Prostate gland (tissue), 2 donors: ENCODE measurements at places on chromosomes 3 and 15.
A peak's percentile ranks its signal among the peaks of the same experiment; 100 is the strongest.

GRCh38 chr3:195916291-195916690, 7.9 kb upstream of the TNK2 start:
- no peak for DNase-seq

DNA sequence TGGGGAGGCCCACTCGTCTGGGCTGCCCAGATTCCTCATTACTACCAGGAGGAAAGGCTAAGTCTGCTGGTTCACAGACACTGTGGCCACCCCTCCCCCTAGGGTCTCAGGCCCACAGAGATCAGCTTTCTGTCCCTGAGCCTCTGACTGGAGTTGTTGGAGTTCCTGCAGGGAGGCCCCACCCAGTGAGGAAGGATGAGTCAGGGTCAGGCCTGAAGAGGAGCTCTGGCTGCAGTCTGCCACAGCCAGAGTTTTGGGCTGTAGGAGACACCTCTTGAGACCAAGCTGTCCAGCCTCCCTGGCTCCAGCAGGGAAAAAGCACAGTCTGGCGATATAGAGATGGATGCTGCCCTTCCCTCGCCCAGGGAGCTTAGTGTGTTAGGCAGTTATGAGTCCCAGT, 720.9 kb upstream of the SEMA6D start:
- no peak for DNase-seq

DNA sequence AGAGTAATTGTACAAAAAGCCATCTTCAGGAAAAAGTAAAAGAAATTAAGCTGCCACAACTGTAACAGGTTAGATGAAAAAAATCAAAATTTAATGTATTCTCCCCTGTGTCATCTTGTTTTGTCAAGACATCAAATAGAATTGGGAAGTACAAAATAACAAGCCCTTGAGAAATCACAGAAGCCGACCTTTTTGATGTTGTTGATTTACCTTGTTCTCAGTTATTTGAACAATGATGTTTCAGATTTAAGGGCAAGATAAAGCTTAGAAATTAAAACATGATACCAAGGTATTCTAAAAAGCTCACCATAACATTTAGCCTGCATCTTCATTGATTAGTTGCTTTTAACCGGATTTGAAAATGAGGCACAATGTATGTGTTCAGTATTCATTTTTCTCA, 523.0 kb downstream of the FOXP1 start:
- no peak for DNase-seq

- no peak for DNase-seq
Observed at GRCh38 chr3:135239615-135239884, 444.5 kb downstream of the EPHB1 start.

- DNase-seq = no peak
Observed at GRCh38 chr3:57252404-57252803, 24.9 kb downstream of the APPL1 start.

- peak; percentile 70 for DNase-seq
Observed at GRCh38 chr15:40320931-40321371, 2.5 kb upstream of the INAFM2 start.

GRCh38 chr3:134336587-134336986, 37.7 kb downstream of the AMOTL2 start:
- DNase-seq = no peak
